Activated T-helper 17 cell treated with anti-CD3 and anti-CD28 coated beads, Interleukin-2, amount 50 U/mL, for 72 hours (primary cell): ENCODE measurements at places on chromosomes 11 and 22. TPM values are rescaled to one million over a fixed set of nuclear protein-coding genes. Genes with fewer than 3 reads are reported as not detected.

Gene SLC22A25
- not detected for total RNA-seq

Gene ACRV1
- total RNA-seq: not detected

Gene FGF3
- not detected for total RNA-seq

Gene RTN4RL2
- total RNA-seq: 0.22 TPM

Gene MMP11
- 0.45 TPM for total RNA-seq

Gene SLC5A4
- total RNA-seq: not detected

Gene CABP4
- 2.2 TPM for total RNA-seq

Gene KLHDC7B
- 4.2 TPM for total RNA-seq

Gene SPI1
- total RNA-seq: 0.21 TPM

Gene SEZ6L
- 0.48 TPM for total RNA-seq
